ENCODE measurements at places on chromosomes 7 and 10.

- DNase-seq = no peak
These were observed 346.9 kb downstream of the DNAJB6 start for GRCh38 chr7:157683747-157684156.

DNA sequence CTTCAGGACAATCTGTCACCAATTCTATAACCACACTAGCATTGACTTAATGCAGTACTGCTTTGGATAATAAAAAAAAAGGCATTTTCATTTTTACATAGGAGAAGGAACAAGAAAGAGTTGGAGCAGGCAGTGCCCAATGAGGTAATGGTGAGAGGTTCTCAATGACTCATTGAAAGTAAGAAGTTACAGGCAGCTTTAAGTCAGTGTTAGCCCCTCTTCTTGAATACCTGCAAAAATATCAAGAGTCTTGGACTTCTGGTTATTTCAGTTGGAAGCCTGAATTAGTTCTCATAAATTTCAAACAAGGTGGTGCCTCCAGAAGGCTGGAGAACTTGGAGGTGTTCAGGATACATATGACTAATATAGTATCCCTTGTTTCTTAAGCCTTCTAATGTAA is 422.5 kb downstream of the HTR7 start:
- no peak for DNase-seq

DNA sequence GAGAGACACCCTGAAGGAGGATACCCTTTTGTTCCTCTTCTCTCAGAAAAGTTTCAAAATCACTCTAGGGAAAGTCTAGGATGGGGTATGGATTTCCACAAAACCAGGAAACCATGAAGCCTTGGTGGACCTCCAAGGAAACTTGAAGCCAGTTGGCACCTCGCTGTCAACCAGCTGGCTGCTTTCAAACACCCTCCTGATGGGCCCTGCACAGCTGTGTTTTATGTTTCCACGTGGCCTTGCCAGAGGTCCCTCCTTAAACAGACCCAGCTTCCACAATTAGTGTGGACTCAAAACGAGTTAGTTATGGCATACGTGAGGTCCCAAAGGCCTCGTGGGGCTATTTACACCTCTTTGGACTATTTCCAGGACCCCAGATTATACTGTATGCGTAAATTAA is 5.9 kb downstream of the PPP1R3A start:
- DNase-seq = no peak

DNA sequence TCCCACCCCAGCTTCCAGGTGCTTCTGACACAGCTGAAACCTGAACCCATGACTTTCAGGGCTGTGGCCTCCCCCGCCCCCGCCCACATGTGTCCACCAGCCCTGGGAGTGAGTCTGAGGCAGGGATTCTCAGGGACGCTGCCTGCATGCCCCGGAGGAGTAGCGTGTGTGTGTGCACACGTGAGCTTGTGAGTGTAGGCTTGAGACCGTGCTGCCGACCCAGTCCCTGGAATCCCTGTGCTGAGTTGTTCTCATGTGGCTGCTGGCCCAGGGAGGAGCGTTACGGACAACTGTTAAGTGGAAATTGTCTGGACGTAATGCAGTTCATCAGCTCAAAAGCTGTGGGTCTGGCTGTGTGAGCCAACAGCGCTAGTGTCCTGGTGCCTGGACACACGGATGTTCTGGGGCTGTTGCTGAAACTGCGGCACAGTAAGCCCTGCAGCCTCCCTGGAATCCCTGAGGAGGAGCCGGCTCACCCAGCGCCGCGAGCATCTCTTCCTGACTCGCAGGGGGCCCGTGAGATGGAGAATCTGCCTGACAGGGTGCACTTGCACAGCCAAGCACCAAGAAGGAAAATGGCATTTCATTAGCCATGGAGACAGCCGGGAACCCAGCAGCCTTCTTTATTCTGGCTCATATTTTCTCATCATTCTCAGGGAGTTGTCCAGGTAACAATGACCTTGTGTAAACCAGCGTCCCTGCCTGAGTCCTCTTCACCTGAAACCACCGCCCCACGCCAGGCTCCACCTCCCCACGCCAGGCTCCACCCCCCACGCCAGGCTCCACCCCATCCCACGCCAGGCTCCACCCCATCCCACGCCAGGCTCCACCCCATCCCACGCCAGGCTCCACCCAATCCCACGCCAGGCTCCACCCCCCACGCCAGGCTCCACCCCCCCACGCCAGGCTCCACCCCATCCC is 603.9 kb downstream of the PTPRN2 start:
- no peak for DNase-seq

- DNase-seq = no peak
These were observed 95.7 kb downstream of the PKD1L1 start for GRCh38 chr7:47852330-47853245.
